ENCODE measurements at places on chromosomes 6 and 20. TPM values are rescaled to one million over a fixed set of nuclear protein-coding genes. Genes with fewer than 3 reads are reported as not detected.

DNA sequence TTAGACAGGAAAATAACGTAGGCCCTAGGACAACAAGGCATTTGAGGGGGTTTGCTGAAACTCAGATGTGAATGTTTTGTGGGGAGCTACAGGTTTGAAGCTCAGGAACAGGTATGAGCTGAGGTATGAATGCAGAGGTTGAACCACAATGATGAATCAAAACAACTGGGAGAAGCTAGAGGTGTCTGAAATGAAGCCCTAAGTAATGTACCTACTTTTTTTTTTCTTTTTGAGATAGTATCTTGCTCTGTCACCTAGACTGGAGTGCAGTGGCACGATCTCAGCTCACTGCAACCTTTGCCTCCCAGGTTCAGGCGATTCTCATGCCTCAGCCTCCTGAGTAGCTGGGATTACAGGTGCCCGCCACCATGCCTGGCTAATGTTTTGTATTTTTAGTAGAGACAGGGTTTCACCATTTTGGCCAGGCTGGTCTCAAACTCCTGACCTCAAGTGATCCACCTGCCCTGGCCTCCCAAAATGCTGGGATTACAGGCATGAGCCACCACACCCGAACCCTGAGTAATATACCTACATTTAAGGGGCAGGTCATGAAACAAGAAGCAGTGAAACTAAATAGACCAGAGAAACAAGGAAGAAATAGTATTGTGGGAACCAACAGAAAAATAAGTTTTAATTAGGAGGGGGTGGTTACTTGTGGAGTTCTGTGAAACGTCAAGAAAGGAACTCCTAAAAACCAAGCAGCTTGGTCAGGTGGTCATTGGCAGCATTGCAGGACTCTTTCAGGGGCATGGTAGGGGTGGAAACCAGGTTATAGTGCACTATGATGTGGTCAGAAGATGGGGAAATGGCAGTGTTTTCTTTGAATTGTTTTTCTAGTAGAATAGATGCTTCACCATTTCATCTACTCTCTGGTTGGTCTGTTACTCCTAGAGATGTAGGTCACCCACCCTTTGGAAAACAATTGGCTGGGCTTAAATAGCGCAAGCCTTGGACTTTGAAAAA, 138.1 kb downstream of the CD164 start:
- DNase-seq = no peak

CDH4 gene
- total RNA-seq = 0.16 TPM

OR2H2 gene
- total RNA-seq = not detected

POPDC3 gene
- 42.4 TPM for total RNA-seq

NOTCH4 gene
- 0.43 TPM for total RNA-seq

DNA sequence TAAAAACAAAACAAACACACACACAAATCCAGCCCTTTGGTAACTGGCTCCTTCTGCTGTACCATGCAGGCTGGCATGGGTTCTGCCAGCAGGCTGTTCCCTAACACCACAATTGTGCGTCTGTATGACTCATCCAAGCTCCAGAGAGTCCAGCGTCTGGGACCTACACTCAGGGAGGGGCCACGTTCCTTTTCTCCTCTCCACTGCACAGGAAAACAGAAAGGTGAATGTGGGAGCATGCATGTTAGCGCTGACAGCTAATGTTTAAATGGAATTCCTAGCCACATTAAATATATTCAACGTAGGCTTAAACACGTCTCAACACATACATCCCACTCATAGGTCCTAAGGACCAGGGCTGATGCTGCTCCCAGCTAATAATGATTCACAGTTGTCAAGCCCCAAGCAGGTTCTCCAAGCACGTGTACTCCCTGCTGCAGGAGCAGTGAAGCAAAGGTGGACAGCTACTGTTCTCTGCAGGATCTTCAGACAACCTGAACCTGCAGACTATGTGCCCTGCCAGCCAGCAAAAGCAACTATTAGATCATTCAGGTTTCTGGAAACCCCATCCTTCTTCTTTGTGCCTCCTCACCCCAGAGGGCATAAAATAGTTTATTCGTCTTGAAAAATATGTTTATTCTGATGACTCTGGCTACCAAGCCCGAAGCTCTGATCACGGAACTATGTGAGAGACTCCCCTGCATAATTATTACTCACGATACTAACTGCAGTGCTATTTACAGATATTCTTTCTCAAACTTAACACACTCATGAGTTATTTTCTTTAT, 20.9 kb downstream of the MAP1LC3A start:
- DNase-seq = peak; percentile 83

DNA sequence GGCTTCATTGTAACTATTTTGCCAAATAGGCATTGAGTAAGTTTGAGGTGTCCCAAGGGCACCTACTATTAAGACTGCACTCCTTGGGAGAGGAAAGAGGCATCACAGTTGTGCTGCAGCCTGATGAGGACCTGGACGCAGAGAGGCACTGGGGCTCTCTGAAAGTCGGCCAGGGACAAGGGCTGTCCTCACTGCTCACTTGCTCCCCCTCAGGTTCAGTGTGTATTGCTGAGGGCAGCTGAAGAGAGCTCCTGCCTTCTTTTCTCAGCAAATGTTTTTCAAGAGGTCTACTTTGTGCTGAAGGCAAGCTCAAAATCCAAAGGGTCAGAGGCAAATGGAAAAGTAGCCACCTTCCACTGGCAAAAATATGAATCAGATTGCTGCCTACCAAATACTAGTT, 331.8 kb downstream of the RIMS1 start:
- peak; percentile 58 for DNase-seq

PXDC1 gene
- 21.3 TPM for total RNA-seq

- DNase-seq = no peak
Measured at GRCh38 chr6:55746473-55746872, 128.9 kb downstream of the BMP5 start.

DNA sequence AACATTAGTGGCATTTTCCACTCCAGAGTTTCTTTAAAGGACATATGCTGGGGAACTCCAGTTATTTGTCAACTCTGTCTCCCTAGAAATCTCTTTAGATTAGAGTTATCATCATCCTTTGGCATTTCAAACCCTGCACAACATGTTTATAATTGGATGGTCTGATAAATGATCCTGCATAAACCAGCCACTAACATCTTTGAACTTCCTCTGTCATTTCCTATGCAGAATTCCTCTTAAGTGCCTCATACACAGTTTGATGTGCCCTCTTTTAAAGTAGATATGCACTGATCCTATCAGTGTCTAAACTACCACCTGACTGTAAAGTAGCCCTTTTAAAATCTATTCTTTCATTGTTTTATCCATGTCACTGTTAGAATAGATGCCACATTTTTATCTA, 306.3 kb upstream of the IRAK1BP1 start:
- no peak for DNase-seq

DNA sequence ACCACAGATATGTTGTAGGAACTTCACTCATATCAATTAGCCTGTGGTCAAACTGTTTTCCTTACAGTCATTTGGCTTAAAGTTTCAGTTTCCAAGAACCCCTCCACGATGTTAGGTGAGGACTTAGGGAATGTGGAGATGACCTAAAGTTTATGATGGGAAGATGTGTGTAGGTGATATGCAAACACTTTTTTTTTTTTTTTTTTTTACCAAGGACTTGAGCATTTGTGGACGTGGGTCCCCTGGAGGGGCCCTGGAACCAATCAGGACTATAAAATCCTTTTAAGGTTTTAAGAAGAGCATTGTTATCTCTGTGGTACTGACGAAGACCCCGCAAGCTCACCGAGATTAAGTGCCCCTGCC, 478 bp upstream of the MTHFD1L start:
- no peak for DNase-seq

Data from H4 (cell line).